ENCODE measurements at places on chromosomes 3 and 15.

DNA sequence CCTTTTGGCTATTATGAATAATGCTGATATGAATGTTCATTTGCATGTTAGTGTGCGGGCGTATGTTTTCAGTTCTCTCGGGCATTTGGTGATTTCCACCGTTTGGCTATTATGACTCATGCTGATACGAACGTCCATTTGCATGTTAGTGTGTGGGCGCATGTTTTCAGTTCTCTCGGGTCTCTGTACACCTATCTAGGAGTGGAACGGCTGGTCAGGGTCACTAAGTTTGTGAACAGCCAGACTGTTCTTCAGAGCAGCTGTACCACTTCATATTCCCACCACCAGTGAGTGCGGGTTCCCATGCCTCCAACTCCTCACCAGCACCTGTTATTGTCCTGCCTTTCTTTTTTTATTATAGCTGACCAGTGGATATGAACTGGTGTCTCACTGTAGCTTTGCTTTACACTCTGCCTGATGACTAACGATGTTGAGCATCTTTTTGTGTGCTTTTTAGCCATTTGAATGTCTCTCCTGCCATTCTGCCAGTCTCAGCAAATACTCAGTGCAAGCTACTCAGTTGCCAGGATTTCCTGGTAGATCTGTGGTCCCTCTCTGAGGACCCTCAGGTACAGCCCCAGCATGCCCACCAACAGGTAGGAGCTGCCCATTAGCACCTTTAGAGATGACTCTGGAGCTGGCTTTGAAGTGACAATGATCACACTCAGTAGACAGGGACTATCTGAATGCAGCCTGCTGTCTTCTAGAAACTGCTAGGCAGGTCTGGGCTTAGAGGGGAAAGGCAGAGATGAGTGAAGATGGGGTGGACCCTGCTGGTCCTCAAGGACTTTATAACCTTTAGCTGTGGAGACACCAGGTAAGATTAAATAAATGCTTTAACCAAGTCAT, 141.1 kb downstream of the XXYLT1 start:
- no peak for DNase-seq

DNA sequence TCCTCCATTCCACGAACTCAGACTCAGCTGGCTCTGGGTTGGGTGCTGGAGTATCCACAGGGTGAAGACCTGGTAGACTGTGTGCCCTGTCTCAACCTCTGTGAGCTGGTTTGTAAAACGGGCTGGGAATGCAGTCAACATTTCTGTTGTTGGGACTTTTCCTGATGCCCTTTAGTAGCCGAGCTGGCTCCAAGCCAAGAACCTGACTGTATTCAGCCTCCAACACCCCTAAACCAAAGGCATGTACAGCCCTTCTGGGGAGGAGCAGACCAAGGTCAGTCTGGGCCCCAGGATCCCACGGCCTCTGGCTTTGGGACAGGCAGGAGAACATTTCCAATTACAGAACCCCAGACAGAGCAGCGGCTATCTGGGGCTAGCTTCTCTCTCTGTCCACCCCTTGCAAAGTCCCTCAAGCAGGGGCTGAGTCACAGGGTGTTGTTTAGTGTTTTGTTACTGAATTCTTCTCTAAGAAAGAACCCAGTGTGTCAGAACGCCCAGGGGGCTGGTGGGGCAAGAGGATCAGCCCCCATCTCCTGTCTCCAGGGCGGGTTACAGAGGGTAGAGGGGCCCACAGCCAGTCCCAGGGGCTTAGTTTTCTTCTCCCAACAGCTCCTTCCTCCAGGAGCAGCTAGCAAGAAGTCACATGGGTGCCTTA, 56.8 kb upstream of the SLC6A6 start:
- no peak for DNase-seq

GRCh38 chr15:56428821-56429458, 36.0 kb downstream of the MNS1 start:
- no peak for DNase-seq

GRCh38 chr3:12727937-12728336, 31.1 kb downstream of the TMEM40 start:
- DNase-seq: no peak

- no peak for DNase-seq
Observed at GRCh38 chr15:90436952-90437351, 48.9 kb downstream of the IQGAP1 start.

DNA sequence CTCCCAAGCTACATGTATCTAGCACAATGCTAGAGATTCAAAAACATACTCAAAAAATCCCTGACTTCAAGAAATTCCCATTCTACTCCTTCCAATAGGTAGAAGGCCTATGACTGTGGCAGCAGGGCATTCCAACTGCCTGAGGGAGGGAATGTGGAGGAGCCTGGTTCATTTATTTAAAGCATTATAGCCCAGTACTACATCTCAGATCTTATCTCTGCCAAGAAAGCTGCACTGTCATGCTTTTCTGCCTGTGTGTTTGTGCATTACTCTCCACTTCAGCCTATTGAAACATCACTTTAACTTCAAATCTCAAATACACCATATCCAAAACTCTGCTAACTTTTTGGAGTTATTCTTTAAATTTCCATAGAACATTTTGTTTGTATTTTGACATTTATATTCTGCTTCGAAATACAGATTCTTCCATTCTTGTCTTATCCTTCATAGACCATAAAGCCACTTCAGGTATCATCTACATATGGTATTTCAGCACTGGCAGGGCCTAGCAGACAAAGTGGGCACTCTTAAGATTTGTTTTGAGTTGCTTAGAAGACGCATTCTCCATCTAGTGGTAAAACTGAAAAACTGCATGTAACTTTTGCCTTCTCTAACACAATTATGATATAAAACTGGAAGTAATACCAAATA, 59.1 kb upstream of the NEDD4 start:
- DNase-seq: no peak

- no peak for DNase-seq
Observed at GRCh38 chr15:52359722-52360121, 64.1 kb upstream of the MYO5C start.

GRCh38 chr15:101018450-101018849, 99.3 kb downstream of the LRRK1 start:
- no peak for DNase-seq

GRCh38 chr3:159517105-159517504, 471.5 kb upstream of the IL12A start:
- no peak for DNase-seq

GRCh38 chr3:195179776-195180489, 91.0 kb downstream of the XXYLT1 start:
- no peak for DNase-seq

GRCh38 chr15:60901647-60902046, 327.5 kb downstream of the RORA start:
- DNase-seq: no peak

DNA sequence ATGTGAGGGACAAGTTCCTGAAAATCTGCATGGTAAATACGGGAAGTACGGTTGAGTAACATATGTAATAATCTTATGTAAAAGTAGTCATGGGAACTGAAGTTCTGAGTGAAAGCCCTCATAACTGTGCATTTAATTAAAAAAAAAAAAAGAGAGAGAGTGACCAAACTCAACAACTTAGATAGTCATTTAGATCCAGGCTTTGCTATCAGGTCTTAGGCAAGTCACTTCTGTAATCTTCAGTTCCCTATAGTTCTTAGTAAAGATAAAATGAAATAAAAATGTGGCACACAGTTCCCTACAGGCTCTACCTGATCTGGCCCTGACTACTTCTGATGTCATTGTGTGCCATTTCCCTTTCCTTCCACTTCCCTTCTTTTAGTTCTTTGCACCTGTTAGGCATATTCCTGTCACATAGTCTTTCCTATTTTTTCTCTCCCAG, 15.0 kb downstream of the RNF111 start:
- no peak for DNase-seq

DNA sequence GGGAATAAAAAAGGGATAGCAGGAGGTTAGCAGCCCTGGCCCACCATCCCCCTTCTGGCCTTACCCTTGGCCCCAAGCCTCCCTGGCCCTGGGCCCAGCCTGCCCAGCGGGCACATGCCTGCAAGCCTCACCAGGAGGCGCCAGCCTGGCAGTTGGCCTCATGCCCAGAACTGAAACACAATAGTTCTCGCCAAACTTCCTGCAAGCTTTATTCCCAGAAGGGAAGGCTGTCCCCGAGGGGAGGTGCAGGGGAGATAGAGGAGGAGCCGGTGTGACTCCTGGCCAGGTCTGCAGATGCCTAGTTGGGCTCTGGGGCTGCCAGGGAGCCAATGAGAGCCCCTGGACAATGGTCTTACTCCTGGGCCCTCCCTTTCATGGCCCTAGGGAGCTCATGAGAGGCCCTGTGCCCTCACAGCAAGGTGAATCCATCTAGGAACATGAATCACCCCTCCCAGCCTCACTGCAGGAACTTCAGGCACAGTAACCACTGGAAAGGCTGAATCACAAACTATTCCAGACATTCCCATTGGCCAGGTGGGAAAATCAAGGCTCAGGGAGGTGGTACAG, 4.0 kb downstream of the CCDC33 start:
- DNase-seq: no peak

DNA sequence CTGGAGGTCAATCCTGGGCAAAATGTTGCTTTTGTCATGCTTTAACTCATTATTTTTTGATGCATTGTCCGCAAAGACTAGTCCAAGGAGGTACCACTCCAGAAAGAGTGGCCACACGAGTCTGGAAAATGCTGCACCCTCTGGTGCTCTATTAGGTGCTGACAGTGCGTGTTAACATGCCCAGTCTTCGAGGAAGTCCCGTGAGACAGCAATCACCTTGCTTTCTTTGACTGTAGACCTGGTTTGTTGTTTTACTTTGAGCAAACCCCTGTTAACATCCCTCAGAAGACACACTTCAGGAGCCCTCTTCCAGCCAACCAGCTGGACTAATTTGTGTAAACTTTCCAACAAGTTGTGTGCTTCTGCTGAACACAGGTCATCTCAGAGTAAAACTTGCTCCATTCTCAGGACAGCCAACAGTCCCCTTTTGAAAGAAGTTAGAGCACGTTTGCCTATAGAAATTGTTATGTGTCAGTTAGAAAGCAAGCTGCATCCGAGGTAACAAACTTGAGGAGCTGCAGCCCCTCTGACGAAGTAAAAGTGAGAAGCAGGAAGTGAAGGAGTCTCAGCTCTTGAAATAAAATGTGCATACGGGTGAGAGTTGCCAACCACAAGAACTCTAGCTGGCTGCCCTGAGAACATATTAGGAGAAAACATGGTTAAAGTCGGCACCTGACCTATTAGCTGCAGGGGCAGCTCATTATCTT, 205.0 kb downstream of the LPP start:
- DNase-seq: no peak

GRCh38 chr3:193720169-193720568, 127.2 kb downstream of the OPA1 start:
- DNase-seq: no peak

DNA sequence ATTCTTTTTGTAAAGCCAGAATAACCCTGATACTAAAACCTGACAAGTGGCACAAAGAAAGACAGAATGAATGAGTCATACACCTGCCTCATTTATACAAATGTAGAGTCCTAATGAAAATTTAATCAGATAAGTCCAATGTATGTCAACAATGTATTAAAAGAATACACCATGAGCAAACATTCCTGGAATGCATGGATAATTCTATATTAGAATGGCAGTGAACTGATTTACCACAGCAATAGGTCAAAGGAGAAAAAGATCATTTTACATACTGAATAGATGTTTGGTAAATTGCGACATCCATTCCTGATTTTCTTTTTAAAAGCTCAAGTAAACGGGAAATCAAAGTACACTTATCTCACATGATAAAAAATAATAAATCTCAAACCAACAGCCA, 11.2 kb upstream of the LOXL1 start:
- DNase-seq: no peak

GRCh38 chr3:41259449-41260062, 60.3 kb downstream of the CTNNB1 start:
- DNase-seq: no peak

DNA sequence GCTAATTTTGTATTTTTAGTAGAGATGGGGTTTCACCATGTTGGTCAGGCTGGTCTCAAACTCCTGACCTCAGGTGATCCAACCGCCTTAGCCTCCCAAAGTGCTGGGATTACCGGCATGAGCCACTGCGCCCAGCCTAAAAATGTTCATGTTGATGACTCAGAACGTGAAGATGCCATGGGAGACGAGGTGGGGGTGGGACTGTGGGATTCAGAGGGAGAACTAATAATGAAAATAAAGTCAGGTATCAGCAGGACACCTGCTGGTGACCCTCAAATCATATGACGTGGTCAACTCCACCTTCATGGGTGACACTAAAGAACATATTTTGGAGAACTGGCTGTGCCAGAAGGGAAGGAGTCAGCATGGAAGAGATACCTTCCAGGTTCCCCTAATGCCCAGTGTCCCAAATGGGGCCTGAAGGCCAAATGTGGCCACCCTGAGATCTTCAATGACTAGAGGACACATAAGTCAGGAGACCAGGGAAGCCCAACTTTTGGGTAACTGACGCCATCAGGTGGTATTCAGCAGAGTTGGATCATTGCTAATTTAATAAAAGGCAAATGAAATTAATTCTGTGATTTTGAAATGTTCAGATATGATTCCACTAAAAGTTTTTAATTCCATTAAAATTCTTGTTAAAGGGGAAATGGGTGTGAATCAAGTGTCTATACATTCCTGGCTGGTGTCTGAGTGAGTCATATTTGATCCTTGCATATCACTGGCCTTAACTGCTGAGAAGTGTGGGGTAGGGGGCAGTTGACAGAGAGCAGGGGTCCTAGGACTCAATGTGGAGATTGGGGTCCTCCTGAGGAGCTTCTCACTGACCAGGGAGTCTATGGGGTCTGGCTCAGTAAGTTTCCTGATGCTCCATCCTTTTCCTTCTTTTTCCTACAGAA, 88.6 kb upstream of the GSK3B start:
- DNase-seq: no peak

- no peak for DNase-seq
Observed at GRCh38 chr3:113454630-113455029, 13.3 kb upstream of the CFAP44 start.

GRCh38 chr15:100448481-100448880, 80.3 kb downstream of the CERS3 start:
- DNase-seq: no peak

GRCh38 chr15:80838012-80838411, 58.8 kb downstream of the CEMIP start:
- DNase-seq: no peak

DNA sequence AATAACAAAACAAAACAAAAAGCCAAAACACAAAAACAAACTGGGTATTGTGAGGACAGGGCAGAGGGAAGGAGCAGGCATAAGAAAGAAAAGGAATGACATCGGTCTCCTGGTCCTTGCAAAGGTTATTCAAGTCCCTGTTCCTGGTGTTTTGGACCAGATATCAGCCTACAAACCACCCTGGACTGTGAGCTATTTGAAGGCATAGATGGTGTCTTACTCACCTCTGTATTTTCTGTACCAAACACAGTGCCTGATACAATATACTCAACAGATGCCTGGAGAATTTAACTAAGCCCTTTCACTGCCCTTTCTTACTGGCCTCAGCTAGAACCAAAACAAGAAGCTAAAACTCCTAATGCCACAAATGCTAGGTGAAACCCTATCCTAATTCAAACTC, 197.0 kb downstream of the TIGIT start:
- no peak for DNase-seq

DNA sequence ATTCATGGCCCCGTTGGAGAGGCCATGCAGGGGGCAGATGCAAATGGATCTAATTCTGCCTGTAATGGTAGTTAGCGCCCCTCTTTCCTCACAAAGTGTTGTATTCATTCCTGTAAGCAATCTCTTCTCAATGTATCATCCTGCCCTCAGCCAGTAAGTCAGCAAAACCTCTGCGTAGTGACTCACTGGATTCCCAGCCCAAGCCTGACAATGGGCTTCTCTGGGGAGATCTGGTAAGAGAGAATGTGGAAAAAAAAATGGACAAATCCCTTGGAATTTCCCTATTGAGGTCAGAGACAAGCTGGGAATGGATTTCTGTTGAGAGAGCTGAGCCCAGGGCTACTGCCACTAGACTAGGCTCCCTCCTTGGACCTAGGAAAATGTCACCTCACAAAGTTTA, 25.4 kb downstream of the ADPGK start:
- no peak for DNase-seq

GRCh38 chr15:99454107-99454809, 111.5 kb upstream of the MEF2A start:
- no peak for DNase-seq

All from stimulated activated CD8-positive, alpha-beta memory T cell treated with anti-CD3 and anti-CD28 coated beads, Interleukin-4, amount 100 ng/mL, for 1 hour (primary cell).